Stimulated activated CD8-positive, alpha-beta memory T cell treated with anti-CD3 and anti-CD28 coated beads, Interleukin-4, amount 100 ng/mL, for 24 hours (primary cell): ENCODE measurements at places on chromosomes 4 and X.

GRCh38 chr4:140739971-140740370 lies 16.2 kb downstream of the TBC1D9 start:
- no peak for DNase-seq

DNA sequence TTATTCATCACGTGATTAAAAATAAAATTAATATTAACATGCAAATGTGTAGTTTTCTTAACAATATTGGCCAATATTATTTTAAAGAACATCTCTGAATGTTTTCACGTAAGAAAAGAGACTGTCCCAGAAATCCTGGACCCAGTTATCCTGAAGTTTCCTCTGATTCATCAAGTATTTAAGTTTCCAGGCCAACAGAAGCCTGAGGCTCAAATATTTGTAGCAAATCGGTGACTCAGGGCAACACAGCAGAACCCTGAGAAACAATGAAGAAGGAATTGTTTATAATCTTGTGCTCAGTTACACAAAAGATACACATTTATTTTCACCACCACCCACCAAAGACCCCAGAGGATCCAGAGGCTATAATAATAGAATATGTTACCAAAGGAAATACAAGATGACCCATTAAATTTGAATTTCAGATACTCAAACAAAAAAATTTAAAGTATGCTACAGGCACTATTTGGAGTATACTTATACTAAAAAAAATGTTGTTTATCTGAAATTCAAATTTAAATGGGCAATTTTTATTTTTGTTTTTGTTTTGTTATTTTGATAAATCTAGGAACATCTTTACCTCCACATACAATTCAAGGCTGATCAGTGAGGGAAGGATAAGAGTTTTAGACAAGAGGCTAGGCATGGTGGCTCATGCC lies 33.9 kb upstream of the SLC7A11 start:
- DNase-seq, result no peak

GRCh38 chr4:111269439-111269838 lies 646.6 kb upstream of the PITX2 start:
- no peak for DNase-seq

GRCh38 chr4:76429636-76430035 lies 5.4 kb upstream of the SHROOM3 start:
- DNase-seq, result no peak

DNA sequence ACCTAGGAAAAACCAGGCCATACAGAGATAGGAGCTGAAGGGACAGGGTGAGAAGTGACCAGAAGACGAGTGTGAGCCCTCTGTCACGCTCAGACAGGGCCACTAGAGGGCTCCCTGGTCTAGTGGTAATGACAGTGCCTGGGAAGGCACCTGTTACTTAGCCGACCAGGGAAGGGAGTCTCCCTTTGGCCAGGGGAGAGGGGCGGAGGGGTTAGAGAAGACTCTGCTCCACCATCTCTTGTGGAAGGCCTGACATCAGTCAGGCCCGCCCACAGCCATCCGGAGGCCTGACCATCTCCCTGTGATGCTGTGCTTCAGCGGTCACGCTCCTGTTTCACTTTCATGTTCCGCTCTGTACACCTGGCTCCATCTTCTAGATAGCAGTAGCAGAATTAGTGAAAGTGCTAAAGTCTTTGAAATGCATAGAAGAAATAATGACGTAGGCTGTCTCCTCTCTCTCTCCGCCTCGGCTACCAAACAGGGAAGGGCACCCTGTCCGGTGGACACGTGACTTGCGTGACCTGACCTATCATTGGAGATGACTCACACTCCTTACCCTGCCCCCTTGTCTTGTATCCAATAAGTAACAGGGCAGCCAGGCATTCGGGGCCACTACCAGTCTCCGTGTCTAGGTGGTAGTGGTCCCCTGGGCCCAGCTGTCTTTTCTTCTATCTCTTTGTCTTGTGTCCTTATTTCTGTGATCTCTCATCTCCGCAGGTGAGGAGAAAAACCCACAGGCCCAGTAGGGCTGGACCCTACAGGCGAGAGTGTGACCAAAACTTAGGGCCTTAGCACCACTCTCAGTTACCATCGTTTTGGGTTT lies 26.7 kb downstream of the HTT-AS start:
- DNase-seq, result peak; percentile 48

GRCh38 chr4:1910643-1911042 lies 39.5 kb downstream of the NSD2 start:
- DNase-seq, result no peak

GRCh38 chr4:185504098-185505047 lies 30.9 kb downstream of the PDLIM3 start:
- DNase-seq, result no peak

GRCh38 chrX:34770511-34770910 lies 113.4 kb upstream of the TMEM47 start:
- no peak for DNase-seq

DNA sequence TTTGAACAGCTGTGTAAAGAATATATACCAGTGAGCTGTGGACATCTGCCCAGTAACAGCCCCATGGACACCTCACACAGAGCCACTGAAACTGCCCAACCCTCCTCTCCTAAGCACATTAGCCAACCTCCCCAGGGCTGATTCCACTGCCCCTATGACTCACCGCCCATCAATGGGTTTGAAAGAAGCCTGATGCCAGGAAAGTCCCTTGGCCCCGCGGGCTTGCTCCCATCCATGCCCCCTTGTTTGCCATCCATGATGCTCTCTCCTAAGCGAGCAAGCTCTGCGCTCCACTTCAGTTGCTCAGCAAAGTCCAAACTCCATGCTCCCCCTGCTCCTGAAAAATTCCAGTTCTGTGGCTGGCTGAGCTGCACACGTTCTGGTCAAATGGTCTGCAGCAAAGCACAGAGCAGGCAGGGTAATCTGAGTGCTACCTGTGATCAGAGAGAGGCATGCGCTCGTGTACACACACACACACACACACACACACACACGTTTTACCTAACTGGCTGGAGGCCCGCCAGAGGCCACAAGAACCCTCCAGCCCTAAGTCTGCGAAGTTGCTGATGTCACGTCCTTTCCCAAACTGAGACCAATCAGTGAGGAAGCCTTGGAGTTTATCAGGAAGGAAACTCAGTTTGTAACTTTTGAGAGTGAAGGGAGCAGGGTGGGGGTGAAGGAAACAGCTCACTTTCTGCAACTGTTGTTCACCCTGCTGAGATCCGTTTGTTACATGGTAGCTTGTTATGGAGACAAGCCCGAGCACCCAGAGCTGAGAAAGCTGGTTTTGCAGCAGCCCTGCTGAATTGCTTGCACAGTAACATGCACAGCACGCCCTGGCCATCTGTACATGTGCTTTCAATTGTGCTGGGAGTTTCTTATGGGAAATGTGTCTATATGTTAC lies at the start of gene ASB9:
Gene ASB9 (minus strand): TSS at position 466 of the 904 bp plus-strand sequence. CDS start 209 bp downstream, at position 257.
- DNase-seq, result no peak

- DNase-seq, result no peak
Observed at GRCh38 chrX:70432936-70433847, 10.1 kb downstream of the GDPD2 start.
